Nucleus accumbens (tissue), 56 donors: ENCODE measurements at places on chromosomes 7 and 10.

GRCh38 chr7:24877790-24878311 lies 102.1 kb downstream of the OSBPL3 start:
- DNase-seq, result peak; percentile 28

GRCh38 chr7:22356010-22356691 lies 803 bp downstream of the RAPGEF5 start:
- DNase-seq, result no peak

GRCh38 chr7:132275416-132276233 lies 300.6 kb downstream of the PLXNA4 start:
- DNase-seq, result no peak

DNA sequence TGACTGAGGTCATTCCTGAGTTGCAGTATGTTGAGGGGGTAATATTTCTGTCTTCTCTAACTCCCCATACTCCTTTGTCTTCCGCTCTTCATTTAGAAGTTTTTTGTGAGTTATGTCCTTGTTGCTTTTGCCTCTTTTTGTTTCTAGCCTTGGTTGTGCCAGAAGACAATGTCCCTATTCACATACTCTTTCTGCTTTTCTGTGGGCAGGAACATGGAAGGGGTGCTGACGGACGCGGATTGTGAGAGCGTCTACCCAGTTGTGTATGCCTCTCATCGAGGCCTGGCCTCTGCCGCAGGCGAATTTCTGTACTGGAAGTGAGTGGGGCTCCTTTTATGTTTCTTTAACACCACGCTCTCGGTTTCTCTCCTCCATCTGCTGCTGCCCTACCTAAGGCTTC lies 20.5 kb downstream of the STAG3 start:
- DNase-seq, result no peak

GRCh38 chr10:47190301-47190700 lies 109.7 kb upstream of the GDF10 start:
- no peak for DNase-seq

DNA sequence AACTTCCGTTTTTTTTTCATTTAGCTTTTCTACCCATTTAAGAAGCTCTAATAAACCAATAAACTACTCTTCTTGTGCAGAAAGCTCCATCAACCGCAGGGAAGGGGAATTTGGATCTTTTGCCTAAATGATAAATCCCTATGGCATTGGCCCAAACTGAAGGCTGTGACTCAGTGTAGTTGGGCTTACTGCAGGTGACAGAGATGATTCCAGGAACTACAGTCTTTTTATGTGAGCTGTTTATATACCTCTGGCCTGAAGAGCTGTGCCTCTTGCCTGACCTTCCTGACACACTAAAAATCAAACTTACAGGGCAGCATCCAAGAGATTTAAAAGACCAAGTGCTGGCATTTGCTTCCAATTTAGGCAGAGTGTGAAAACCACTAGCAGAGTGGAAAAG lies 25.2 kb downstream of the ABCB1 start:
- no peak for DNase-seq

DNA sequence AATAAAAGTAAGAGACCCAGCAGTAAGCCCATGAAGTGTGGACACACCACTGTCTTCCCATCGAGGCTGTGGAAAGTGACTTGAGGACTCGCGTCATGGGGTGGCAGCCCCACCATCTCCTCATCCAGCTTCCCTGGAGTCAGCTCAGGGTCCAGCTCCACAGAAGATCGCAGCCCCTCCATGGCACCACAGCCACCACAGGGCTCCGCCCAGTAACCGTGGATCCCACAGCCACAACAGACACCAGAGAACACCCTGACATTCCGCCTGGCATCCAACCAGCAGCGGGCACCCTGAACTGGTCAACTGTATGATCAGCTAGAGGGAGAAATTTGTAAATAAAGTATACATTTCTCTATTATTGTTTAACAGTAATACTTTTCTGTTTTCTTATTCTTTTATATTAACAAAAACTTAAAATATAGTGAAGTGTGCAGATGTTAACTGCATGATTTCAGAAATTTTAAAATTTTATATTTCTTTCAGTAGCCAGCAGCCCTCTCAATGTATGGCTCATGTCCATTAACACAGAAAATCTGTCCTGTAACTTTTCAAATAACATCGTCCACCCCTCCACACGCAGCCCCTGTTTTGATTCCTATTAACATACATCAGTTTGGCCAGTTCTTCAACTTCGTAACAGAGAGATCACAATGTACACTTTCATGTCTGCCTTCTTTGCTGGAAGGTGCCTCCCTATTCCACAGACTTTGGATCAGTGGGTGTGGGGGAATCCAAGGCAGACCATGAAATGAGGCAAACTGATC lies 69.7 kb downstream of the ITGB1 start:
- no peak for DNase-seq

DNA sequence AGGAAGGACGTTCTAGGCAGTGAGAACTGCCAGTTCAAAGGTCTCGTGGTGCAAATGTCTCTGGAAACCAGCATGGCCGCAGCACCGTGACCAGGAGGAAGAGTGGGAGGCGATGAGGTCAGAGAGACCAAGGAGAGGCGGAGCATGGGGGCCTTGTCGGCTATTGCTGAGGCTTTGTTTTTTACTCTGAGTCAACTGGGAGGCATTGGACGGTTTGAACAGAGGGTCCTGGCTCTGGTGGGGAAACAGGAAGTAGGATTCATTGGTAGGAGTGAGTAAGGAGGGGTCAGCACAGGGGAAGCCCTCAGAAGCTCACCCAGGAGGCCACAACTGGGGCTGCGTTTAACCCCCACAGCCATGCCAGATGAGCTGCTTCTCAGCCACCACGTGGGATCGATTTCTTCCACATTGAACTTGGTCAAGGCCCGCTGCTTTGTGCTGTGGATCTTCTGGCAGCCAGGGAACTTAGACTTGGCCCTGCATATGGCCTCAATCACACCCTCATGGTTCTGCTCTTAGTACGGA lies 22.2 kb upstream of the SH2B2 start:
- no peak for DNase-seq

DNA sequence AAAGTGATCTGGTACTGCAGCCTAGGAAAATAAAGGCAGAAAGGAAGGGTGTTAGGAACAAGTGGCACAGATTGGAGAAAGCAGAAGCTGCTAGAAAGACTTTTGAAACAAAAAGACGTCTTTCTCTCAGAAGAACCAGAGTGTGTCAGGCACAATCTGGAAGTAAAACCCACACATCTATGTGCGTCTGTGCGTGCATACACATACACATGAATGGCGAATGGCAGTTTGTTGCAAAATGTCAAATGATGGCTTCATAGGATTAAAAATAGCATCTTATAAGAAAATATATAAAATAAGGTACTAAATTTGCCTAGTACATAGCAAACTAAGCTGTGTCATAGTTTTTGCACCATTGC lies 246.3 kb downstream of the CDK14 start:
- no peak for DNase-seq

GRCh38 chr7:121351682-121352081 lies 22.9 kb downstream of the WNT16 start:
- DNase-seq, result no peak

GRCh38 chr10:66277481-66277880 lies 648.4 kb upstream of the LRRTM3 start:
- DNase-seq, result no peak

- DNase-seq, result peak; percentile 26
These were observed 123.6 kb downstream of the RNF32 start for GRCh38 chr7:156764016-156764669.

GRCh38 chr10:120783867-120784266 lies 67.3 kb upstream of the WDR11 start:
- DNase-seq, result no peak

- DNase-seq, result no peak
These were observed 158.0 kb downstream of the CDH23 start for GRCh38 chr10:71554671-71555070.

DNA sequence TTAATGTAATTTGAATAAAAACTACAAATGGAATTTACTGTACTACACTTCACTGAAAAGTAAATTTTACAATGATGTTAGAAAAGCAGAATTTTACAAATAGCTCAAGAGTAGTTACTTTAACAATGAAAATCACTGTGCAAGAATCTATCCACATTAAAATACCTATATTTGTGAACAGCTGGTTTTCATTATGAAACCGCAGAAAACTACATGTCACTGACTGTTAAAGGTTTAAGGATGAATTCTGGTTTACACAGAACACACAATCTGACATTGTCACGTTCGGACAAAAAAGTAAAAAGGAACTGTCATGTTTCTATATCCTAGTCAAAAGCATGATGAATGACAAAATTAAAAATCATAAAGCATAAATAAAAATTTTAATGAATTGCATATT lies 415.3 kb upstream of the PRKCQ start:
- no peak for DNase-seq

DNA sequence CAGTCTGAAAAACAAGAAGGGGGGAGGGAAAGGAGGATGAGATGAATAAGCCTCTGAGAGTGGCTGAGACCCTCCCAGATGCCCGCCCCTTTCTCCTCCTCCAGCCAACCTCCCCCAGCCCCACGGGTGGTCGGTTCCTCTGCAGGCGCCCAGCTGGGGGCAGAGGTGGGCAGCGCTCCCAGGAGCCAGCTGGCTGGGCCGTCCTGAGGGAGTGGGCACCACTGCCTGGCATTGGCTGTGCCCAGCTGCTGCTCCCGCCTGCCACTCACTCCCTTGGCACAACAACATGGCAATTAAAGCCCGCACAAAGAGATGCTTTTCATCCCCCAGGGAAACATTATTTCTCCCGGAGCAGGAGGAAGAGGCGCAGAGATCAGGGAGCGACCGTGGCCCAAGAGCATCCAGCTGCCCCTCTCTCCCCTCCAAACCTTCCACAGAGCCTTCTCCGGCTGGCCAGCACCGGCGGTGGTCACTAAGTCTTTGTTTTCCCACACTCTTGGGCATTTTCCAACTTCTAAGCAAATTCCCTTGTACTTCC lies 107.2 kb downstream of the SPDYE5 start:
- DNase-seq, result peak; percentile 75

DNA sequence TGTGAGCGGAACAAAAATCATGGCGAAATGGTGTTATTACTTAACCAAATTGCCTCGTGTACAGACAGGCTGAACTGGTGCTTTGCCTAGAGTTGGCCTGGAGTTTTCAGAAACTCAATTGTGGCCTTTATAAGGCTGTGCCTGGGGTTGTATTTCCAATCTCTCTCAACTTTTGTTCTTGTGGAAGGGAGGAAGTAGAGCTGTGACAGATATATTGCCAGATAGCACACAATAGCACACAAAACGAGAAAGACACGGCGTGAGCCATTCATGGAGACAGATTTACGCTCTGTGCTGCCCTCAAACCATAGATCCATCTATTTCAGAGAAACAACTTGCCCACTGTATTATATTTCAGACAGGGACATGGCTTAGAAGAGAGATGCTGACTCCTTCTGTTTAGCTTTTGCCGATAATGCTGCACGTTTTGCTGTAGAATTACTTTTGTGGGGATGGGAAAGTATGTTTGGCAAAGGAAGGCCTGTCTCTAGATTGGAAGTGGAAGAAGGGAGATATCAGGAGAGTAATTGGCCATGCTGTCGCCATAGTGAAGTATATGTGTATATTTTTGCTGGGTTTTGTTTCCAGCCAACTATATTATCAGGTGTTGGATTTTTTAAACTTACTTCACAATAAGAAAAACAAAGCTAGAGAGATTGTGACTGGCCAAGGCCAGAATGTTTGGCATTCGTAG lies 80.4 kb downstream of the AUTS2 start:
- DNase-seq, result no peak

GRCh38 chr7:92992483-92992882 lies 125.3 kb downstream of the SAMD9 start:
- DNase-seq, result no peak

DNA sequence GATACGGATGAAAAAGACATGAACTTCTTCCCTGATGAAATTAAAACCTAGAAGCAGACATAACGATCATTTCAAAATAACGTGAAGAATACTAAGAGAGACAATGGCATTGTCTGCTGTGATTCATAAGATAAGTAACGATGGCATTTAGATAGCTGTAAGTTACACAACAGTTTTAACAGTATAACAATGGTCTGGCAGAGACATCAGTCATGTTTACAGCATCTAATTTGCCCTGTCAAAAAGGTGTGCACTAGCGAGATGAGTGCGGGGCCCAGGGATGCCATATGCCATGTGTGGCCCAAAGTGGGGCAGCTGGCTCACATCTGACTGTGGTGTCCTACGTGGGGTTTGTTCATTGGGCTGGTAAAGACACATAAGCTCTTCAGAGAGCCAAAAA lies 55.7 kb upstream of the RHEB start:
- no peak for DNase-seq

DNA sequence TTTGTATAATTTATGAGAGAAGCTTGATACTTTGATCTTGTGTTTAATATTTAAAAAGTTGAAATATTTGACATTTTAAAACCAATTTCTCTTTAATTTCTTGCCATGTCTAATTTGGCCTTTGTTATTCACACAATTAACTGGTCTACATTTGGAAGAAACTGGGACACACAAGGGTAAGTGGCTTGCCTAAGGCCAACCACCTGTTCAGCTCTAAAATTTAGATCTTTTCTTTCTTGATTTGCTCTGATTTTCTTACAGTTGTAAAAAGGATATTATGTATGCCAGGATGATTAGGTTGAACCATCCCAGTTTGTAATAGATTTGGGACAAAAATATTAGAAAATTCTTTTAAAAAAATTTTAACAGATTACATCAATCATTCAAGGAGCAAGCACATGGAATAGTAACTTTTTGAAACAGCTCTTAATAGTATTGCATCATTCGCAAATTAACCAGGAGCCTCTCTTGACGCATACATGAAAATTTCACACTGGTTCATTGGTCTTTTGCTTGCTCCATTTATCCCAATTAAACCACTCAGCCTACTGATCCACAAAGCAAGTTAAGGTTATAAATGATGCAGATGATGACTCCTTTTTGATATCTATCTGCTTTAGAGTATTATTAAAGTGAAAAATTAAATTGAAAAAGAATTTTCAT lies 222.4 kb upstream of the SLC26A5 start:
- no peak for DNase-seq

DNA sequence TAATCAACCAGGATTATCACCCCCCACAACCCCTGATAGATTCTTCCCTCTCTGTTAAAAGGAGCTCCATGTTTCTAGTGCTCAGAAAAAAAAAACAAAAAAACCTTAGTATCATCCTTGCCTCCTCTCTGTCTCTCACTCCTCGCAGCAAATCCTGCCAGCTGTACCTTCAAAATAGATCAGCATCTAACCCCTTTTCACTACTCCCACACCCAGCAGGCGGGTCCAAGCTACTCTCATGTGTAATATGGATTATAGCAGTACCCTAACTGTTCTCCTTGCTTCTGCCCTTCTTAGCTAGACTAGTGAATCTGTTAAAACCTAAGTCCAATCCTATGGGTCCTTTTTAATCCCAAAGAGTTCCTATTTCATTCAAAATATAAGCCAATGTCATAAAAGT lies 667.4 kb downstream of the MAGI2 start:
- DNase-seq, result no peak
